ENCODE measurements at places on chromosomes 7 and 10.

DNA sequence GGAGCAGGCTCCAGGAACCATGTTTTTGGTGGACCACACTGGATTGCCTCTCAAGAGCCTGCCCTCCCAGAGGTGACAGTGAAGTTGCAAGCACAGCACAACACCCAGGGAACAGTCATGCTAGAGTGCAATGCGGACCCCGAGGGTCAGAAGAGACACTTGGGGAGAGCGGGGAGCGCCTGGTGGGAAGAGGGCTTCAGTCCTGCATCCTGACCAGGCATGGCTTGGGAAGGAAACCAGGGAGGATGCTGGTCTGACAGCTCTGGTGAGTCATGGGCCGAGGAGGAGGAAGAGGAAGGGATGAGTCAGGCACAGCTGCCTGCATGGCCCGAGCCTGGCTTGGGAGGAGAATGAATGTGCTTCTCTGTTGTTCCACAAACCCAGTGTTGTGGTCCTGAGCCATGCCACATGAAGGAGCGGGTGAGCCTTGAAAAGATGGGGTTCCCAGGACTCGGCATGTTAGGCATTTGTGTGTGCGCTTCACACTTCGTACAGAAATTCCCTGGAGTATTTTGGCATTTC, 29.5 kb upstream of the ANKRD2 start:
- DNase-seq = peak; percentile 78

DNA sequence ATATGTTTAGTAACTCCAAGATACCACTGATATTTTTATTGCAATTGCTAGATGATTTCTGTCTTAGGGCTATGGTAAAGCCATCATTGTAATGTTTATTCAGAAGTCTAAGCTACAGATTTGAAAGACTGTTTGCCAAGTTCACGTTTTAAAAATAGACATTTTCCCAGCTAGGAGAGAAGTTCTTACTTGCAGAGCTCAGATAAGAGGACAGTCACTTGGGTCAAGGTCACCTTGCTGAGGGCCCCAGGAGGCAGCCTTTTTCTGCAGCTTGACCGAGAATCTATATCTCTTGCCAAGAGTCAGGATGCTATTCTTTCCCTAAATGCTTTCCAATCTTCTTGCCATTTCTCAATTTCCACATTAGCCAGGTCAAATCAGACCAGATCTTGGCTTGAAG, 1011.2 kb downstream of the KCNMA1 start:
- DNase-seq = no peak

- no peak for DNase-seq
Observed at GRCh38 chr10:124559372-124560132, 97.9 kb downstream of the LHPP start.

DNA sequence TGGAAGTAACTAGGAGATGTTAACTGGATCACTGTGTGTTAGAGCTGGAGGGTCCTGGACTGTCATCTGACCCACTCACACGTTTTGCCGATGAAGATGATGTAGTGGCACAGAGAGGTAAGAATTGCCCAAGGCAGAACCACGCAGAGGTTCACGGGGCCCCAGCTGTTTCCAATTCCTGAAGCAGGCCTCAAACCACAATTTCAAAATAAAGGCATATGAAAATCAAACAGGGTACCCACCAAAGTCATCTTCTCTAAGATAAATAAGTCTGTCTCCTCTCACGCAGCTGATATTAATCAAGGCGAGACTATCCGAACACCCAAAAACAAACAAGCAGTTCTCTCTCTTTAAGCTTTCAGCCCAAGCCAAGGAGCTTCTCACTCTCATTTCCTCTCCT, 113.3 kb upstream of the JCAD start:
- no peak for DNase-seq

DNA sequence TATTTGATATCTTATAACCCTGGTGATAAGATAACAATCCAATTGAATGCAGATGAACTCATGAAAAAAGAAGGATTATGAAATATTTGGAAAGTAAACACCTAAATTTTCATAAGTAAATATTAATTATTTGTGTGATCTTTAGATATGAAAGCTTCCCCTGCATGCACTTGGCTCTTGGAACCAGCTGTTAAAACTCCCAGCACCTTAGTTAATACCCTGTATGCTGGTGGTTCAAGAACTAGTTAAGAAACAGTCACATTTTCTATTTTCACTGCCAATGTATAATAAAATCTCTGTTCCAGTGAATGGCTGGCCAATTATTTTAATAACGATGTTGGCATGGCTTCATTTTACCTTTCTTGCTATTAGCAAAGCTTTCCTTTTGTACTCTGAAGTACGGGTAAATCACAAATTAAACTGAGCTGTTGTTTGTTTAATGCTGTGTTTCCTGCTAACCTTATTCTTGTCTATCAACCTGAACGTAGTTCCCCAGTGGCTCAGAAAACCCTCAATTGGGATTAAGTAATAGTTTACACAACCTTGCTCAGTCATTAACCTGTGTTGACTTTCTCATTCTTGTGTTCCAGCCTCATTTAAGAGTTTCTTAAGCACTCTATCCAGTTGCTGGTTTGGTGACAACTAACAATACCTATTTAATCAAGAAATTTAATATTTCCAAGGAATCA, 38.9 kb downstream of the MET start:
- no peak for DNase-seq

All from T1000 (cell line).